AG09319 (cell line): ENCODE measurements at places on chromosomes 4 and X.

DNA sequence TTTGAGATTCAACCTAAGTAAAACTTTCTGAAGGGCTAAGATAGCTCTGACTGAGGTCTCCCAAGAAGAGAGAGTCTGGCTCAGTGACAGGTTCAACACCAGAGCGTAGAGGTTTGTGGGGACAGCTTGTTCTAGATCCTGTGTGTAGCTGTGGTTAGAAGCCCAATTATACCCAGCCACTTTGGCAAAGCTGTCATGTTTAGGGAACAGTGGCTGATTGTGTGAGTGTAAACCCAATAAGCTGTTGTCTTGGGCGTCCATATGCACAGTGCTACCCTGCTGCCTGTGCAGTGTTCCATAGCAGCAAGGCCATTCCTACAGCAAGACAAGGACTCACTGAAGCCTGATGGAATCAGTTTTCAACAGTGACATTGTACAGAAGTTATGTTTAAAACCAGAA is 11.2 kb upstream of the SCRG1 start:
- DNase-seq = no peak

DNA sequence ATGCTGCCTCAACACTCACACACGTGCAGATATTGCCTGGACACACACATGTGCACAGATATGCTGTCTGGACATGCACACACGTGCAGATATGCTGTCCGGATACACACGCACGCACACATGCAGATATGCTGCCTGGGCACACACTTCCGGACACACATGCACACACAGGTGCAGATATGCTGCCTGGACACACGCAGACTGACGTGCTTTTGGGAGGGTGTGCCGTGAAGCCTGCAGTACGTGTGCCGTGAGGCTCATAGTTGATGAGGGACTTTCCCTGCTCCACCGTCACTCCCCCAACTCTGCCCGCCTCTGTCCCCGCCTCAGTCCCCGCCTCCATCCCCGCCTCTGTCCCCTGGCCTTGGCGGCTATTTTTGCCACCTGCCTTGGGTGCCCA is 14.7 kb downstream of the FGFRL1 start:
- DNase-seq = no peak

GRCh38 chr4:132809298-132810032 is 339.6 kb upstream of the PCDH10 start:
- no peak for DNase-seq

GRCh38 chr4:138507522-138507921 is 265.4 kb upstream of the SLC7A11 start:
- peak; percentile 12 for DNase-seq

GRCh38 chr4:37475776-37476175 is 210.4 kb downstream of the RELL1 start:
- DNase-seq = no peak

DNA sequence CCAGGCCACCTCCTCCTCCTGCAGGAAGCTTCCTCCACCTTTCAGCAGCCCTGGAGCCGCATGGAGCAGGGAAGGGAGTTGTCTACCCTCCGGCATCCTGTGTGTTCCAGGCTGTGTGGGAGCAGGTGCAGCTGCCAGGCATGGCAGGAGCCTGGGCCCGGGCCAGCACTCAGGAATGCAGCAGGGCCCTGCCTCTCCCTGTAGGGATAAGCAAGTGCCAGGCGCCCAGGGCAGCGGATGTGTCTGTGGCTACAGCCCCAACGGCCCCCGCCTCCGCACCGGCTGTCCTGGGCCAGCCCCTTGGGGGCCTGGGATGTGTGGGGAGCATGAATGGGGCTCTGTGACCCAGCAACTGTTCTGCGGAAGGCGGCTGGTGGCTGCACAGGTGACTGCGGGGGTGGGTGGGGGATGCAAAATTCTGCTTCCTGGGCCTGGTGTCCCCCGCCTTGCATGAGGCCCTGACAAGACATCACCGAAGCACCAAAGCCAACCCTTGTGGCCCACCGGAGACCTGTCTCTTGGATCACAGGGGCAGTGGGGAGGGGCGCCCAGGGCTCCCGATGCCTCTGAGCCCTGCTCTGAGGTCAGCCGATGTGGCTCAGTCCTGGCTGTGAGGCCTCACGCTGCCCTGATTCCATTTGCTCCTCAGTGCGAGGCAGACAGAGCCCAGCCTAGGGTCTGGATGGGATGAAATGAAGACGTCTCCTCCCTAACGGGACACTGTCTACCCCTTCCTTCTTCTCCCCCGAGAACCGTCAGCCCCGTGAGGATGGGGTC is 1.4 kb upstream of the DOK7 start:
- no peak for DNase-seq

GRCh38 chr4:77586951-77587383 is 18.7 kb upstream of the CXCL13 start:
- DNase-seq = no peak

GRCh38 chr4:166252487-166253402 is 379.7 kb downstream of the TLL1 start:
- DNase-seq = no peak

DNA sequence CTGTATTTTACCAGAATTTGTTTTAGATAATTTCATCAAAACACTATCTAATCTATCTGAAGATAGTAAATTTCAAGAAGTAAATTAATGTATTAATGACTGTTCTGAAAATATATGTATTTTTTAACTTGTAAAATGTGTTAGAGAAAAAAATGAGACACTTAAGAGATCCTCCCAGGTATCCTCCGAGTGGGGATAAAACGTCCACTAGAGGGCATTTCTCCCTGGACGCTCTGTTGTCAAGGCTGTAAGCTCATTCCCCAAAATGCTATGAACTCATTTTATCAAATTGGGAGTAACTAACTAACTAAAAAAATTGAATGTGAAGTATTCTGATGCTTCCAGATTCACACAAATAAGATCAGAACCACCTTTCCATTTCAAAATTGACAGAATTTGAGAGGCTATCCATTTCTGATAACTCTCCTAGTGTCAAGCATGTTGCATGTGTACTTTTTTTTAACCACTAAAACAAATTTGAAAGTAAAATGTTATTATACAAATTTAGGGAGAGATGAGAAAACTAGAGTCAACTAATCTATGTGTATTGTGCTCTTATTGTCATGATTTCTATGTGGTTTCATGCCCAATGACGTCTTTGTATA is 337.3 kb upstream of the HS3ST1 start:
- DNase-seq = no peak

DNA sequence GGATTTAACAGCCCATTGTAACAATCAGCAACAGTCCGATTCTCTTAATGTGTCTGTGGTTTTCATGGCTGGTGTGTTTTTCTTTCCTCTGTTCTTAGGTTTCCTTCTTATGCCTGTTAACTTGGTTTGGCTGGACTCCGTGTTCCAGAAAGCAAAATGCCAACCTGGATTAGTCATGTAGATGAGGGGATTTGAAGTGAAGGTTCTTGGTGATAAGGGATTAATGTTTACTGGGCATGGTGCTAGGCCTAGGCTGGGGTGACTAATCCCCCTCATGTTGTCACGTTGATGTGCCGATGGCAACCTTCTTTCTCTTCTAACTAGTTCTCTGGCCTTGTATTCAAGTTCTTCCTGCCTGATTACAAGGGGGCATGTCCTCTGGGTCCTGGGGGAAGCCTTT is 85.9 kb downstream of the REPS2 start:
- peak; percentile 22 for DNase-seq

DNA sequence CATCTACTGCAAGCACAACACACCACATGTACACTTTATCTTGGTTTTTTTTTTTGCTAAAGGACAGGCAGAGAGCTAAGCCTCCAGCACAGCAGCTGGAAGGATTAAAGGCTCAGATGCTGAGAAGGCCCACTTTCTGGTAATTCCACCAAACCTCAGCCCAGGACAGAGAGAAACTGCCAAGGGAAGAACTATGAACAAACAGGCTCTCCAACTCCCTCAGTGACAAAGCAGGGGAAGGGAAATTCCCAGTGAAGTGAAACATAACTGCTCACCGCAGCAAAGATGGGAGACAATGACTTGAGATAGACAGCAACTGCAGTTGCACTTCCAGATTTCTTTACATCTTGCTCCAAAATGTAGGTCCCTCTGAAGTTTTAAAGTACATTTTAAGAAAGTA is 4.8 kb downstream of the PROM1 start:
- no peak for DNase-seq

DNA sequence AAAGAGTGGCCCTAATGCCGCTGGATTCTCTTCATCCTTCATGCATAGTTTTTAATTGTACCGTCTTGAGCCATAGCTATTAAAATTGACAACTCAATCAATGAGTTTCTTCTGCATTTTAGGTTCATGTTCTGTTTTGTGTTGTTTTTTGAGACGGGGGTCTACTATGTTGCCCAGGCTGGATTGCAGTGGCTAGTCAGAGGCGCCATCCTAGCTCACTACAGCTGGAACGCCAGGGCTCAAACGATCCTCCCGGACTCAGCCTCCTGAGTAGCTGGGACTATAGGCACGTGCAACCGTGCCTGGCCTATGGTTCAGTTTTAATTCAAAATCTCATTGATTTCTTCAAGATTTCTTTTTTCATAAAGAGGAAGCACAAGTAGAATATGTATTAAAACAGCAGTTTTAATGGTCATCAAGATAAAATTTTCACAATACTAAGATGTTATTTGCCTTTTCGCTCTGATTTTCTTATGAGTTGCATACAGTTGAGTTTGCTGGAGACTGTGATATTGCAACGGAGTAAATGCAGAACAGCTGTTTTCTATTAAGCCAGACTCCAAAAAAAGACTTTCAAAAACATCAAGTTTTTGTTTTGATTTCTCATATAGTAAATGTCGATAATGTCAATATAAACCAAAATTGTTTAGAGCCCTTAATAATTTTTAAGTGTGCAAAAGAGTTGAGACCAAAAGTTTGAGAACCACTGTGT is 1.1 kb upstream of the STX18 start:
- no peak for DNase-seq

GRCh38 chrX:132483951-132484350 is 4.9 kb downstream of the MBNL3 start:
- DNase-seq = no peak
